ENCODE measurements at places on chromosomes 4 and X.

- DNase-seq, result no peak
Observed at GRCh38 chr4:9923195-9923812, 98.0 kb downstream of the SLC2A9 start.

DNA sequence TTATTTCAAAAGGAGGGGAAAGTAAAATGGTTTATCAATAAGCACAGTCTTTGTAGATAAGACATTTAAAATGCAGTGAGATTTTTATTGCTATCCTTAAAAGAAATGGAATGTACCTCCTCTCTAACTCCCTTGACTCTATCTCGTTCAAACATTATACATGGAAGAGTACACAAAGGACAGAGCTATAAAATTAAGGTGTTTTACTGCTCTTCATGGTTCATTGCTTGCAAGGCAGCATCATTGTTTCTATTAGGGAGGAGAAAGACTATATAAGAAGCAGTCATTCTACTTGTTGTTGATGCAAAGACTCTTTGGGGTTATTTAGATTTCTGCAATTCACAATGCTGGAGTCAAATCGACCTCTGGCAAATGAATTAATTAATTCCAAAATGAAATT lies 380.2 kb upstream of the NDST3 start:
- no peak for DNase-seq

DNA sequence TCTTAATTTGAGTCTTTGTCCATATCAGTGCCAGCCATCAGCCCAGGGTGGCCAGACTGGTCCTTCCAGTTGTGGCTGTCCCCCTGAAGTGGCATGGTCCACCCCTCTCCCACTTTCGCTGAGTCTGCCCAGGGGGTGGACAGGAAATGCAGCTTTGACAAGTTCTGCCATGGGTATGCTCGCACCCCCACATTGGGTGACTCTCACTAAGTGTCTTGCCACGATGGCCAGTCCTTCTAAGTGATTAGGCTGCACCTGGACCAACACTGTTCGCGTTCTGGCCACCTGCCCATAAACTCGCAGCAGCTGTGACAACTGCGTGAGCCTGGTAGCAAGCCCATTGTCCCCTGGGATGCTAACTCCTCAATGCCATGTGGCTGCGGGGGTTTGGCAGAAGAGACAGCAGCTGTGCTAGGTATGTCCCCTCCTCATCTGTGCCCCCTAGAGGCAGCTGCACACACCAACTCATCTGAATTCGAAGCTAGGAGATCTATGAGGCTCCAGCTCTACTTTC lies 10.0 kb upstream of the LNX1 start:
- no peak for DNase-seq

DNA sequence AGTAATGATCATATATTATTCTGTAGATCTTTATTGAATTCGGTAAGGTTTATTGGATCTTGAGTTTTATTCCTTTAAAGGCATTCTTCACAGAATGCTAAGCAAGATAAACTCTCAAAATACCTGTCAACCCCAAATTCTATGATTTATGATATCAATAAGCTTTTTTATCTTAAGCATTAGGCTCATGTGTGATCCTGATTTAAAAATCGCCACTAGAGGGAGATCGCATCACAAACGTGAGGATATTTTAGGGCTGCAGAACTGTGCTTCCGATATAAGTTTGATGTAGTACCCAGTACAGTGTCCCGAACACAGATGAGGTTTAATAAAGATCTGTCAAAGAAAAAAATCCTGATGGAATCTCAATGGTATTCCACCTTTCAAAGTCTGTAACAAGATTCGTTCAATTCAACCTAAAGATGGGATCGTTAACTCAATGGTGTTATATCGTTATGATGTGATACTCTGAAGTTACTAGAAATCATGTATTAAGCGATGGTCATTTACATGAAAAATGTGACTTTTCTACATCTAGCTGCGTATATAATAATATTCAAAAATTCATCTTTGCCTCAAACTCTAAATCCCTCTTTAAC lies 169.0 kb downstream of the CORIN start:
- peak; percentile 45 for DNase-seq

DNA sequence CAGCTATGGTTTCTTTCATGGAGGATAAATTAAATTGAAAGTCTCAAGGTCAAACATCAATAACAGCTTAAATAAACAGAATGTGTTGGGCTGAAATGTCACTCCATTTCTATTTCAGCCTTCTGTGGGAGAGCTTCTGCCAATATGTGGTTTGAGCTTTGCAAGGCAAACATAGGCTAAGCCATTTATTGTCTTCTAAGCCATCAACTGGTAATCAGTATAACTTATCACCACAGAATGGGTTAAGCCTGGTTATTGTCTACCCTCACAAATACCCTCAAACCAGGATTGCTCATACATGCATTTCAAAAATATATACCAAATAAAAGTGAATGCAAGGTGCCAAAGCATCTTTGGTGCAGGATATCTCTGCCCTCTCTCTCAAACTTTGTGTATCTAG lies 52.7 kb downstream of the GABRB1 start:
- no peak for DNase-seq

- no peak for DNase-seq
Observed at GRCh38 chr4:142781114-142781513, 65.0 kb downstream of the INPP4B start.

DNA sequence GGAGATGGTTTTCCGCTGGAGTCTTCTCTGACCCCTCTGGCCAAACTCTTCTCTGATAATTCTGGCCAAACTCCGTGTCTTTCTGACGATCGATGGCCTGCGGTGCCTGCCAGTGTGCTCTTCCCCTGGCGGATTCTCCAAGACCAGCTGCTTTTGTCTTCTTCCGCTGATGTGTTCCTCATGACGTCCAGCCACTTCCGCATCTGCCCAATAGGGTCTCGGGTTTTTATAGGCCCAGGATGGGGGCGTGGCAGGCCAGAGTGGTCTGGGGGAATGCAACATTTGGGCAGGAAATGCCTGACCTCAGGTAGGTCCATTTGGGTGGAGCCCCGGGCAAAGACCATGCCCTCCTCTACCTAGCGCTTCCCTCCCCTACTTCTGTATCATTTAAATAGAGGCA lies 1542.1 kb downstream of the STIM2 start:
- no peak for DNase-seq

DNA sequence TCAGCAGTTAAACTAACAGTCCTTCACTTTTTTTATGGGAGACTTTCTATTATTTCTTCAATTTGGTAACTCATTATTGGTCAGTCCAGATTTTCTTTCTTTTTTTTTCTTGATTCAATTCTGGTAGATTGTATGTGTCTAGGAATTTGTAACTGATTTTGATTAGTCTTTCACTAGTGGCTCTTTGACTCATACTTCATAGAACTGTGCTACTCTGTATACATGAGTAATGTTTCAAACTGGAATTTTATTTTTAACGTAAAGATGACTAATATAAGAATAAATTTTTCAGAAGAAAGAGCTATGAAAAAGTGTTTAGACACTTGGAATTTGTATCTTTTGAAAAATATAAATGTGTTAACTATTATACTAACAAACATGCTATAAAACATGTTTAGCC lies 813.0 kb downstream of the TRAM1L1 start:
- no peak for DNase-seq

DNA sequence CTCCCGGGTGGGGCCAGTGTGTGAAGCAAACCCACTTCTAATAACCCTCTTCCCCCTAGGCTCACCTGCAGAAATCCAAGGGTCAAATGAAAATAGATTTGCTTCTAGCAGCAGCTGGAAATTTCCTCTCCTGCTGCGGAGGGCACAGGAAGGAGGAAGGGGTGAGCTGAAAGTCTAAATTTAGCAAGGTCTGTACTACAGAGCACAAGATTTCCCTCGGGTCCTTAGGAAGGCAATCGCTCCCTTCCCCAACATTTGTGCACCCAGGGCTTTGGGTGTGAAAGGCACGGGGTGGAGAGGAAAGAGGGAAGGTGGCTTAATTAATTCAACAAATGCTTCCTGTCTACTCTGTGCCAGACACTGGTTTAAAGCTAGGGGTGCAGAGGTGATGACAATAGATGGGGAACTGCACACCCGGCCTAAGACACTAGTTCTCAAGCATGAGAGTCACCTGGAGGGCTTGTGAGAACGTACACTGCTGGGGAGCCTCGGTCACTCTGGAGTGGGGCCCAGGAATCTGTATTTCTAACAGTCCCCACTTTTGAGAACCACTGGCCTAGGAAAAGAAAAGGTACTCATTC lies 204.4 kb downstream of the NSUN7 start:
- DNase-seq, result no peak

GRCh38 chr4:101584306-101584705 lies 206.2 kb upstream of the BANK1 start:
- no peak for DNase-seq

GRCh38 chr4:113623274-113623894 lies 138.2 kb downstream of the CAMK2D start:
- no peak for DNase-seq

GRCh38 chr4:138047290-138047689 lies 194.9 kb downstream of the SLC7A11 start:
- no peak for DNase-seq

DNA sequence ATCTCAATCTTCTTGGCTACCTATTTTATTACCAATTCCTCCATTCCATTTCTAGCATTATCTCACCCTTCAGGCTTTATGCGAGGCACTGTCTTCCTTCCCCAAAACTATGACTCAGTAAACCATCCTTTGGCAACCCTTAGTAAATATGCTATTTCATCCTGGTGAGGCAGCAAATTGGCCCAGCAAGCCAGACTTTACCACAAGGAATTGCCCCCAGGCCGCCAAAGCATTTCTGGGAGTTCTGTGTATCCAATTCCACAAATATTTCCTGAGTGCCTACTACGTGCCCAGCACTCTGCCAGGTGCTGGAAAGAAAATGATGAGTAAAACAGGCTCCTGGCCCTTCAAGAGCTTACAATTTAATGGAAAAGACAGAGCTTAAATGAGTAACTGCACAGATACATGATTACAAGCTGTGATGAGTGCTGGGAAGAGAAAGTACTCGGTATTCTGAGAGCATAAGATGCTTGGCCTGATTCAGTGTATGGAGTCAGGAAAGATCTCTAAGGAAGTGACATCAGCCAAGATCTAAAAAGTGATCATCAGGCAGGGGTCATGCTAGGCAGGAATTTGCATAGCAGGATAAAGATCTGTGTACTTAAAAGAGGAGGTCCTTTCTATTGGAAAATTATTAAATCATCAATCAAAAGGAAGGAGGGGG lies 193.8 kb downstream of the ADAMTS3 start:
- no peak for DNase-seq

- peak; percentile 43 for DNase-seq
Observed at GRCh38 chr4:153469031-153469430, 2.9 kb downstream of the TMEM131L start.

GRCh38 chr4:151323667-151324066 lies 1.7 kb downstream of the SH3D19 start:
- DNase-seq, result no peak

DNA sequence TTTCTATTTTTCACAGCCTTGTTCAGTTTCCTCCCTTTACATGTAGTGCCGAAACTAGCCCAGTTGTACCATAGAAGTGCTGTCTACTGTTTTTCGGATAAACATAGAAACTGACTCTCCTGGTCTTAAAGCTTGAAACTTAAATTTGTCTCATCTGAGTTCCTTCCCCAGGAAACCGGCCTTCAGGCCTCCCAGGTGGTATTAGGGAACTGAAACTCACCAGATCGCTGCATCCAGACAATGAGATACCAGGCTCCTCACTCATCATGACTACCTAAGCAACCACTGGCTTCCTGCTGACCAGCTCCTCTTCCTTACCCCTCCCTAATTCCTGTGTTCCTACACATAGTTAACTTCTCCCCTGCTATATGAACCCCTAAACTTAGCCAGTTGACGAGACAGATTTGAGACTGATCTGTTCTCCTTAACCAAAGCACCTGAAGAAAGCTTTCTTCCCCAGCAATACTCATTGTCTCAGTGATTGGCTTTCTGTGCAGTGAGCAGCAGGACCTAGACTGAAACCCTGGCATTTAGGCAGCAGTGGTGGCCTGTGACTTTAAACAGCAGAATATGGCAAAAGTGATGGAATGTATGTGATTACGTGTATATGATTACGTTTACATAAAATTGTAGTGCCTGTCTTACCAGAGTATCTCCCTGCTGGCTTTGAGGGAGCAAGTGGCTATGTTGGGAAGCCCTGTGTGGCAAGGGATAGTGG lies 959.1 kb upstream of the LCORL start:
- DNase-seq, result no peak

DNA sequence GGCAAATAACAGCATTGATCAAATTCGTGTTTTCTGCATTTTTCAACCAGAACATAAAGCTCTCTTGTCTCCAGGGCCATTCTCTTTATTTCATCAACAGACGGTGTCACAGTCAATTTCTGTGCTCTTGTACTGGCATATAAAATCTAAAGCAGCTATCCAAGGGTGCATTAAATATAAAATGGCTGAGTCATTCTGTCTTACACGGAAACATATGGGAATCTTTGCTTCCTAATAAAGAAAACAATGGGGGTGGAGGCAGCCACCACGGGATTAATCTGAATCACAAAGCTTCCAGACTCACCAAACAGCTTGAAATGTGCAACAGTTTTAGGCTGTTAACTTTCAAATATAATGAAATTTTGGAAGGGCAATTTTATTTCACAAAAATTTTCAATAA lies 132.6 kb downstream of the IL15 start:
- DNase-seq, result no peak

DNA sequence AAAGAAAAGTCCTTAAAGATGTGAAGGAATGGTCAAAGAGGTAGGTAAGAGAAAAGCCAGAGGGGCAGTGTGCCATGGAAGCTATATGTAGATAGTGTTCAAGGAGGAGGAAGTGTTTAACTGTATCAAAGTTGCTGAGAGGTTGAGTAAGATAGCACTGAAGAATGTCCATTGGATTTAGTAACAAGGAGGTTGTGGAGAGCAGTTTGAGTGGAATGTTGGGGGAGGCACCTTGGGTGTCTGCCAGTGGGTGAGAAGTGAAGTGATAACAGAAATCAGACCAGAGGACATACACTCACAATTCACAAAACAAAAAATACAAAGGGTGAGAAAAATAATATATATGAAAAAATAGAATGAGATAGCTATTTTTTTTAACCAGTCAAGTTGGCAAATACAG lies 121.3 kb upstream of the AMOT start:
- DNase-seq, result no peak

DNA sequence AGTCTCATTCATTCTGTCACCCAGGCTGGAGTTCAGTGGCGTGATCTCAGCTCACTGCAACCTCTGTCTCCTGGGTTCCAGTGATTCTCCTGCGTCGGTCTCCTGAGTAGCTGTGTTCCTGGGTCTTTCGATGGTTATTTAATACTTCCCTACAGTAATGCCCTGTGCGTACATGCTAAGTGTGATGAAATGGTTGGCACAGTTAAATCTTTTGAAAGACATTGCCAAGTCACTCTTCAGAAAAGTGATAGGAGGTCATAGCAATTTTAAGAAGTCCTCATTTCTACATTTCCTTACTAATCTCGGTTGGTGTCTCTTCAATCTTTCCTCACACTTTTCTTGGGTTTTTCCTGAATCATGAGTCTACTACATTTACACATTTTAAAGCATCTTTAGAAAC lies 14.4 kb downstream of the HTT-AS start:
- DNase-seq, result no peak

DNA sequence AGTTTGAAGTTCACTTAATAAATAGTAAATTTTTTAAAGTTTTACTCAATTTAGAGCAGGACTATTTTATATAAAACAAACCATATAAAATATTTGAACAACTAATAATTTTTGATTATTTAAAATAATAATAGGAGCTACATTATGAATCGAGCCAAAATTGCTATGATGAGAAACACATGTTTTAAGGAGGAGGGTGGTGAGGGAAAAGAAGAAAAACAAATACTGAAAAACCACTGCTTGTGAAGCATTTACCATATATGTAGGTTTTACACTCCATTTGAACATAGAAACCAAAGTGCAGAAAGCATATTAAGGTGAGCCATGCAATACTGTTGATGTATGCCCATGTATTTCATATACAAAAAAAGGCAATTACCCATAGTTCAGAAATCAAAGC lies 448.9 kb downstream of the FSTL5 start:
- no peak for DNase-seq

Measured in CD4-positive, alpha-beta T cell treated with Interleukin-17A for 1 hour (primary cell).